ENCODE measurements at places on chromosomes 6 and 20. TPM values are rescaled to one million over a fixed set of nuclear protein-coding genes. Genes with fewer than 3 reads are reported as not detected.
A peak's percentile ranks its signal among the peaks of the same experiment; 100 is the strongest.

Gene LY6G5C
- total RNA-seq: 2.6 TPM

Gene GRM1
- not detected for total RNA-seq

- no peak for DNase-seq
Measured at GRCh38 chr20:63014287-63014686, 7.5 kb upstream of the BHLHE23 start.

DNA sequence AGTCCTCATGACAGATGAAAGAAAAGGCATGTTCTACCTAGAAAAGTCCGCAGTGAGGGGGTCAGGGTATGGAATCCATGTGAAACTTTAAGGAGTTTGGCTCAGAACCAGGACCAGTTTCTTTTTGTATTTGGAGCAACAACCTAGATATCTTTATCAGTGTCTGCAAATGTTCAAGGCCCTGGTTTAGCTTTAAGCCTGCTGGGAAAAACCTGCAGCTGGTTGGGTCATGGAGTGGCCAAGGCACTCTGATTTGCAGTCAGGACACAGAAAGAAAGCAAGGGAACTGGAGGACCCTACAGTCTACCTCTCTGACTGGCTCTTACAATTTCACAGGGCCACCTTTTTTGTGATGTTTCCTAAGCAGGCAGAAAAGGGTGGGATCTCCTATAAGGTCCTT, 33.7 kb downstream of the GSTA2 start:
- DNase-seq: no peak

Gene EEF1A1
- total RNA-seq: 7,455 TPM

DNA sequence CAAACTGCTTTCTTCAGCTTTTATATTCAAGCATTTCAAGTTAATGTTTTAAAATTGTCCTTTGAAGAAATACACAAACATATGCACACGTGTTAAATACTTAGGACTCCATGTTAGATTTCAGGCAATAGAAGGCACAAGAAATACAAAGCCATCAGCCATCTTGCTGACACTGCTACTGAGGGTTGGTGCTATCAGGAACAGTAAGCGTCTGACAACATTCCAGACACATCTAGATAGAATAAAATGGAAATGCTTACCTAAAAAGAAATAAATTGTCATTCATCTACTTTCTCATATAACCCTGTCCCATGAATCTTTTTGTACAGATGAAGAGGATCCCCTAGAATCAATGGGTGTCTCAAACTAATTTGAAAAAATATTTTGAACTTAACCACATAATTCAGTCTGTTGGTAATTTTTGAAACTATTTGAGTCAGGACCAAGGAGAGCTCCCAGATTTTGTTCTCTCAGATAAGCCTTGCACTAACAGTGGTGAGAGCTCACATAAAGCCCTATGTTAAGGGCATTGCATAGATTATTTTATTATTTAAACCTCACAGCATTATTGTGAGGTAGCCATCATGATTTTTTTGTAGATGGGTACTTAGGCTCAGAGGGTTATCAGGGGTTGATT, 631.1 kb upstream of the POU3F2 start:
- DNase-seq: no peak

GRCh38 chr6:72580281-72580940, 41.5 kb upstream of the KCNQ5 start:
- DNase-seq: no peak

GRCh38 chr6:151494235-151494935, 568 bp downstream of the CCDC170 start:
- peak; percentile 35 for DNase-seq

DNA sequence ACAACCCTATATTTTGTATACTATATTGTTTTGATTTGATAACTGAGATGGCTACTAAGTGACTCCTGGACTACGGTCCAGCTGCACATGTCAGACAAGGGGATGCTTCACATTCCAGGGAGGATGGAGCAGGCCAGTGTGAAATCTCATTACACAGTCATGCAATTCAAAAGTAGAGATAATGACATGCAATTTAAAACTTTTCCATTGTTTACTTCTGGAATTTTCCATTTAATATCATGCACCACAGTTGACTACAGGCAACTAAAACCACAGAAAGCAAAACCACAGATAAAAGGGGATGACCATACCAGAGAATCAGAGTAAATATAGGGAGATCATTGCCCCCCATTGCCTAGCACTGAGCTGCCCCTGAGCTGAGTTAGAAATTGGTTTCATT, 366.4 kb downstream of the BTBD9 start:
- no peak for DNase-seq

DNA sequence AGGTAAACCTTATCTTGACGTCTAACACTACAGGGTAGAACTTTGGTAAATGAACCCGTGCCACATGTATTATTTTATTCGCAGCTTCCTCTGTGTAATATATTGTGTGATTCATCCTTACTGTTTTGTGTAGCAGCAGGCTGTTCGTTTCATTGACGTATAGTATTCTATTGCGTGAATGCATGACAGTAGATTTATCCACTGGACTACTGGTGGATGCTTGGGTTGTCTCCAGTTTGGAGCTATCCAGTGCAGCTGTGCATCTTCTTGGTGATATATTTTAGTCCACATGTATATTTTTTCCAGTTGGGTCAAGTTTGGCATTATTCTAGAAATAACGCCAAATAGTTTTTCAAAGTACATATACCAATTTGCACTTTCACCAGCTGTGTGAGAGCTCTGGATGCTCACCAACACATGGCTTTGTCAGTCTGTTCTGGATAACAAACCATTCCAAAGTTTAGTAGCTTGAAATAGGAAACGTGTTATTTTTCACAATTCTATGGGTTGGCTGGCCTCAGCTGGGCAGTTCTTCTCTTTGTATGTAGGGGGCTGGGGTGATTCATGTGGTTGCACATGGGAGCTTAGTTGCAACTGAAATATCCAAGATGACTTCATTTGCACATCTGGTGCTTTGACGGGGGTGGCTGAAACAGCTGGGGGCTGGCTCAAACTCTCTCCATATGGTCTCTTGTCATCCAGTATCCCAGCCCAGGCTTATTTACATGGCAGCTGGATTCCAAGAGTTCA, 9.3 kb downstream of the ECT2L start:
- no peak for DNase-seq

Gene SLC26A8
- not detected for total RNA-seq

Gene MEI4
- total RNA-seq: not detected

Gene AURKA
- 91.9 TPM for total RNA-seq

- DNase-seq: no peak
Measured at GRCh38 chr6:42841844-42842584, 37.4 kb upstream of the RPL7L1 start.

DNA sequence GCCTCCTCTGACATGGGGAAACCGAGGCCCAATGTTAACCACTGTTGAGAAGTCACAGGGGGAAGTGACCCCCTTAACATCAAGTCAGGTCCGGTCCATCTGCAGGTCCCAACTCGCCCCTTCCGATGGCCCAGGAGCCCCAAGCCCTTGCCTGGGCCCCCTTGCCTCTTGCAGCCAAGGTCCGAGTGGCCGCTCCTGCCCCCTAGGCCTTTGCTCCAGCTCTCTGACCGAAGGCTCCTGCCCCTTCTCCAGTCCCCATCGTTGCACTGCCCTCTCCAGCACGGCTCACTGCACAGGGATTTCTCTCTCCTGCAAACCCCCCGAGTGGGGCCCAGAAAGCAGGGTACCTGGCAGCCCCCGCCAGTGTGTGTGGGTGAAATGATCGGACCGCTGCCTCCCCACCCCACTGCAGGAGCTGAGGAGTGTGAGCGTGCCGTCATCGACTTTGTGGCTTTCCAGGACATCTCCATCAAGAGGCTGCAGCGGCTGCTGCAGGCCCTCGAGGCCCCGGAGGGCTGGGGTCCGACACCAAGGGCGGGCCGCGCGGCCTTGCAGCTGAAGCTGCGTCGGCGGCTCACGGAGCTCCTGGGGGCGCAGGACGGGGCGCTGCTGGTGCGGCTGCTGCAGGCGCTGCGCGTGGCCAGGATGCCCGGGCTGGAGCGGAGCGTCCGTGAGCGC, 1.6 kb downstream of the TNFRSF6B start:
- no peak for DNase-seq

GRCh38 chr6:95279616-95280015, 297.7 kb upstream of the MANEA start:
- DNase-seq: no peak

DNA sequence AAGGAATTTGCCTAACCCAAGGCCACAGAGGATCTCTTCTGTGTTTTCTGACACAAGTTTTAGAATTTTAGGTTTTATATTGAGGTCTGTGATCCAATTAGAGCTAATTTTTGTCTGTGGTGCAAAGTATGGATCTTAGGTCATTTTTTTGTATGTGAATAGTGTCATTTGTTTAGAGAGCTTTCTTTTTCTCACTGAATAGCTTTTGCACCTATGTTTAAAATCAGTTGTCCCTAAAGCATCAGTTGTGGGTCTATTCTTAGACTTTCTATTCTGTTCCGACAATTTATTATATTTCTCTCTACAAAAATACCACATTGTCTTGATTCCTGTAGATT, 341 bp upstream of the MCM9 start:
- no peak for DNase-seq

Gene OVOL2
- not detected for total RNA-seq

DNA sequence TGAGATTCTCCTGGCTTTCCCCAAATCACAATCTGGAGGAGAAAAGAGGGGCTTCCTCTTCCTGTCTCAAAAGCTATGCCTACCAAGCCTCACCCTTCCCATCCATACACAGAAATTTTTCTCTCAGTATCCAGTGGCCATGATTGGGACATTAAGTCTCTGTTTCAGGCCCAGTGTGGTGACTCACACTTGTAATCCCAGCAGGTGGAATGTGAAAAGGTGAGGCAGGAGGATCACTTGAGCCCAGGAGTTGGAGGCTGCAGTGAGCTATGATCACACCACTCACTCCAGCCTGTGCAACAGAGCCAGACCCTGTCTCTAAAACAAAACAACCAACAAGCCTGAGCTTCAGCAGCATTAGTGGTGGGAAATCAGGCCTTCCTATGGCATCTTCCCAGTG, 210.0 kb downstream of the OGFRL1 start:
- DNase-seq: no peak

Gene CD40
- 0.88 TPM for total RNA-seq

DNA sequence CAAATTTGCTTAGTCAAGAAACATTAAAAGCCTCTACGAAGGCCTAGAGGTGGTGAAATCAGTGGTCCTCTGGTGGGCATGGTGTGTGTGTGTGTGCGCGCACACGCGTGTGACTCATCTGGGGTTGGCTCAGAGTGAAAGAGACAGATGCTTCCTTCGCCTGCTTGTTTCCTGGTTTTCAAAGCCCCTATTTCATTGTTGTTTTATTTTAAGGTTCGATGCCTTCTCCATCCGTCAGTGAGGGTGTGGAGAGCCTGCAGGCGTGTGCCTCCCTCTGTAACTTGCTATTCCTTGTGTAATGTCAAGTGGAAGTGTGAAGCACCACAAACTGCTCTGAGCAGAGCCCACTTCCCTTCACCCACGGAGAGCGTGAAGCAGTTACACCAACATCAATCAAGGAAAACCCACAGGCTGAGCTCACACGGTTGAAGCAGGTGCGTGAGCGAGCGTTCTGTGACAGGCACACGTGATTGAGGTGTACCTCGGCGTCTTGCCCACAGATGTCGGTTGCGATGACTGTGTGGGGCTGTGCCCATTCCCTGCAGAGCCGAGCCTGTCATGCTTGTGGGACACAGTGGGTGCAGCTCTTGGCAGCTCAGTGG, 233.9 kb downstream of the PRL start:
- DNase-seq: peak; percentile 21

- no peak for DNase-seq
Measured at GRCh38 chr6:34233867-34234266, 2.8 kb upstream of the HMGA1 start.

DNA sequence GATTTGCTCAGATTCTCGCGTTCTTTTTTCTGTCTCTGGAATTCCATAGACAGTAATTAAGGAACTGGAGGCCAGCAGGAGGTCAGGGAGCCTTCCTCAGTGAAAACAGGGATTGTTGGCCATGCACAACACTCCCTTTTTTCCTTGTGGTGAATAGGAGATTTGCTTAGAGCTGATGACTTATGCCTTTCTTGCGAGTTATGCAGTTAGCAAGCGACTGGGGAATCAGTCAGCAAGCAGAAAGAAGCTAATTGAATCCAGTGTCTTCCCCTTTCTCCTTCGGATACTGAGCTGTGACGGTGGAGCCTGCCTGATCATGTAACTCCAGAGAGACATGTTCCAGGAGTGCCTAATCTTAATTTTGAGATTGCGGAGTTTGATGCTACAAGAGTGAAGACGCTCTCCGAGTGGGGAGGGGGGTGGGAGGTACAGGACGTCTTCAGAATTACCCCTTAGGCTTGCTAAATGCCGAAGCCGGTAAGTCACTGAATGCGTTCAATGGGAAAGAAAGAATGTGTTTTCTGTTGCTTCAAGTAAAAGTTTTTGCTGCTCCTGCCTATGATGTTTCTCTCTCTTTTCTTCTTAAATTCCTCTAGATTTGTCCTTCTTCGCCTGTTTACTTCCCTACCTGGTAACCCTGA, 165.9 kb downstream of the SASH1 start:
- no peak for DNase-seq

Gene SMLR1
- total RNA-seq: not detected

GRCh38 chr20:53921443-53921973, 148.9 kb downstream of the BCAS1 start:
- DNase-seq: no peak

- peak; percentile 89 for DNase-seq
Measured at GRCh38 chr6:139291813-139292619, at the start of gene TXLNB. Gene TXLNB, minus strand, starts transcription at chr6:139291998. Its CDS starts 3,099 bp downstream, at chr6:139288899.

DNA sequence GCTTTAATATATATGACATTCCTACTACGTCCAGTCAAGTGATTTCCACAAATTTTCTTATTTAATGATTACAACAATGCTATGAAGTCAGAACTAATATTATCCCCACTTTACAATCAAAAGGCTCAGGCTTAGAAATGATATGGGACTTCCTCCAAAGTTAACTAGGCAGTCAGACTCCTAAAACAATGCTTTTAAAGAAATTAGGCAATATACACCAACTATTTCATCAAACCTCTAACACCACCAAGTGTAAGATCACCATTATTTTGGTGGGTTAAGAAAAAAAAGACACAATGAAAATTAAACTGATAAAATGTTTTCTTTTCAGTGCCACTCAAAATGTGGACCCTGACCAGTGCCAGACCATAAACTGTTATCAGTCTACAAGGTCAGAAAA, 256.1 kb upstream of the RUNX2 start:
- no peak for DNase-seq

Gene RBBP8NL
- total RNA-seq: not detected

GRCh38 chr6:34920097-34920496, 31.0 kb downstream of the ANKS1A start:
- no peak for DNase-seq

- DNase-seq: no peak
Measured at GRCh38 chr20:24450624-24451376, 18.6 kb upstream of the SYNDIG1 start.
